ENCODE measurements at places on chromosomes 6 and 20.

DNA sequence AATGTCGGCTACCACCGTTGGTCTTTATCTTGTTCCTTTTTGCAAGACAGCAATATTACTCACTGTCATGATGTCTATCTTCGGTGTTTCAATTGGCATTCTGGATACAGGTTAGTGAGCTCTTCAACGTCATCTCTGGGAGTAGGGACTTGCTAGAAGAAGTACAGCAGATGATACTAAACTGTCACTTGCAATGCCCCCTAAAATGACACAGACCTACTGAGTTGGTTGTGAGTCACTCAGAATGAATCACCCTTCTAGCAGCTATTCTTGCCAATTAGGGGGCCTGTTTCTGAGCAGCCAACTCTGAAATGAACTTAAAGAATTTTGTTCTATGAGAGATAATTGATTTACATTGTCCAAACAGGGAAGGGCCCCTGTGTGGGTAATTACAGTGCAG lies 176.5 kb downstream of the SLC16A10 start:
- no peak for DNase-seq

DNA sequence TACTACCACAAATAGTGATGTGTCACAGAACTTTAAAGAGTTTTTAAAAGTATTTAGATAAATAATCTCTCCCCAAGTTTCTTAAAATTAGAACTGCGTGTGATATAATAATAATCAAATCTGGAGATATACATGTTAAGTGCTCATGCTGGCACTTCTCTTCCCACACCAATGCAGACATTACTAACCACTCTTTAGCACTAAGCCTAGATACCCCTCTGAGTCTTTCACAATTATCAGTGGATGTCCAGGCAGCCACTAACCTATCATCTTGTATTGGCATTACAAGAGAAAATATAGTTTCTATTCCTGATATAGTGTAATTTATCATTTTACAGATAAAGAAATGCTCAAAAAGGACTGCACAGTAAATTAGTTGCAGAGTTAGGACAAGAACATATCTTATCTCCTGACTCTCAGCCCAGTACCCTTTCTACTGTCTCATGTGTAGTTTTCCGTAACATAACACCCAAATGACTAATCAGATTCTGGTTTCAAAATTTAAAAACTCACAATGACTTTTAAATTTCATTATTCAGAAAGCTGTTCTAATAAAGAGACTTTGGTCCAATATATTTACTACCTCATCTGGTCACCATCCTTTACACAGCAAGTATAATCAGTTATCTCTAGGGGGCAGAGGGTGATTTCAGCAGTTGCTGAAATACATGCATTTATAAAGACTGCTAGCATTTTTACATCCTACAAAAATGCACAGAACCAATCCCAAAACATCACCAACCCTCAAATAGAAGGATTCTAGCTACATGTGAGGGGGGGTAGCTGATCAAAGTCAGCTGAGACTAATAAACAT lies 215.5 kb upstream of the MCHR2 start:
- no peak for DNase-seq

DNA sequence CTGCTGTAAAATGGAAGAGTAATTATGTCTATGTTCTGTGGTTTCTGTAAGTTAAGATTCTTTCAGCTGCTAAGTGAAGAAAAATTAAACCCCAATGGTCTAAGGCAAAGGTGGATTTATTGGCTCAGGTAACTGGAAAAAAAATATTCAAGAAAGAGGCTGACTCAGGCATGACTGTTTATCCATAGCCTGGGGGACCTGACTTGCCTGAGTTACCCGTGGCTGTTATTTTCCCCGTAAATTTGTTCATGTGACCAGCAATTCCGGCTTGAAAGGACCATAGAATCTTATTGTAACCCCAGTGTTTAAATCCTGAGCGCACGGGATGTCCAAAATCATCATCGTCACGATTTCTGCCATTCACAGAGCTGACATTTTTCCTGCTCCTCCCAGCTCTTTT lies 32.3 kb upstream of the SULF2 start:
- DNase-seq: no peak

- no peak for DNase-seq
Observed at GRCh38 chr20:1912646-1913045, 17.4 kb downstream of the SIRPA start.

- DNase-seq: no peak
Observed at GRCh38 chr20:46324960-46325703, 16.8 kb upstream of the CDH22 start.

GRCh38 chr20:13800728-13801134 lies 15.9 kb downstream of the NDUFAF5 start:
- DNase-seq: peak; percentile 91

DNA sequence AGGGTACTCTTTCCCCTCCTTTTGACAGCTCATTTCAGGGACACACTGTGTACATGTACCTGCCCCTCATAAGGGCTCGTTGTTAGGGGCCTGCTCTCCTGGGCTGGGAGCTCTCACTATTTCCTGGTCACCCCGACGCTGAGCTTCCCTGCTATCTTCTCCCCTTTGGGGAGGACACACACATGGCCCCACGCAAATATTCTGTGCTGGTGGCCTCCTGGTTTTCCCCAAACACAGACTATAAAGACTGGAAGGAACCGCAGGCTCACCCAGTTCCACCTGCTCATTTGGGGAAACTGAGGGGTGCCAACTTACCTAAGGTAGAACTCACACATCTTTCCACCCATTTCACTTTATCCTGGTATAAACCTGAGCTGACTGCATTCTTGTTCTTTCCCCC lies 301.4 kb upstream of the SUPT3H start:
- DNase-seq: peak; percentile 56

DNA sequence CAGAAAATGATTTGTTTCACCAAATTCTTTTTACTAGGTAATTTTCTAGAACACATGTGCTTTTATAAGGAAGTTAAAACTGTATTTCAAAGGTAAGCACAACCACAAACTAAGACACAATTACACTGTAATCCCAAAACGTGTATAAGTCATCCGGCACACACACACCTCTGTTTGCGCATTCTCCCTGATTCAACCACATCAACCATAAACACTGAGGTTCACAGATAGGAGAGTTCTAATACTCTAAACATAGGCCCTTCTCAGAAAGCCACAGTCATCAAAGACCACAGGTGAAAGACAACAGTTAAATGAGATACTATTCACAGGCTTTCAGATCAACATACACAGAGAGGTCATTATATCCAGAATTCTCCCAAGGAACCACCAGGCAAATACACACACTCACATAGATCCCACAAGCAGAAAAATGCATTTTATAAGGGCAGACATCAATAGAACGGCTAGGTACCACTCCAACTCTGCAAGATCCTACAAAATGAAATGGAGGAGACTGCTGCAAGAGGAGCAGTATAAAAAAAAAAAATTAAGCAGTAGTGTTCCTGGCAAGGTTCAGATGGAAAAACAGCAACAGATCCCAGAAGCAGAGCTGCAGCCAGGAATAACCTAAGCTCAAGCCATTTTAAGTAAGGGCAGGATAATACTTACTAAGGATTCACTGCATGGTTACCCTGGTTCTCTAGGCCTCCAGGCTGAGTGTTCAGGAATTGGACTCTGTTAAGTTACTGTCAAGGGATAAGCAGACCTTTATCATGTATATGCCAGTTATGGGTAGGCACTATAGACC lies 6.6 kb upstream of the FBXO9 start:
- DNase-seq: no peak

GRCh38 chr6:17998003-17998402 lies 10.6 kb upstream of the KIF13A start:
- no peak for DNase-seq

GRCh38 chr6:3471286-3471685 lies 14.4 kb upstream of the SLC22A23 start:
- no peak for DNase-seq

GRCh38 chr20:23114448-23115082 lies 28.4 kb upstream of the CD93 start:
- no peak for DNase-seq

DNA sequence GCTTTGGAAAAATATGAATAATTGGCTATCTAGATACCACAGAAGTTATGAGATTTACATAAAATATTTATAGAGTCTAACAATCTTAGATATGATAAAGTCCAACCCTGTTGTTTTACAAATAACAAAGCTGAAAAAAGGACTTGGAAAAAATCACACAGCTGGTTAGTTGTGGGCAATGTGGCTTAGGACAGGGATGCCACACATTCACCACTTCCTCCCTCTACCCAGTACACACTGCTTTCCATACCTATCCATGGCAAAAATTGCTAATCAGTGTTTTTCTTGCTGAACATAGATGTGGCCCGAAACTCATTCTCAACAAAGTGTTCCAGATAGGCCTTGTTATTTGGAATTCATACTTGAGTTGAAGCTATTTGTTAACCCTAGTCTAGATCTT lies 147.3 kb upstream of the BMP5 start:
- no peak for DNase-seq

DNA sequence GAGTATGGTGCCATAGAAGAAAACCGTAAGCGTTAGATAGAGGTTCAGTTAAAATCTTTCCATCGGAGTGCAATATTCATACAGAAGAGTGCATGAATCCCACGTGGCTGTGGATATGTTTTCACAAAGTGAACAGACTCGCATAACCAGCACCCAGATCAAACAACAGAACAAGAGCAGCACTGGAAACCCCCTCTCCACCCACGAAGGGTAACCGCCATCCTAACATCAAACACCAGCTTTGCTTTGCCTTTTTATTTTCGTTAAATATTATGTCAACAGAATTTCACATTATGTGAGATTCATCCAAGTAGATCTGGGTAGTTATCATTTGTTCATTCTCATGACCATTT lies 4.7 kb downstream of the GTSF1L start:
- DNase-seq: no peak

DNA sequence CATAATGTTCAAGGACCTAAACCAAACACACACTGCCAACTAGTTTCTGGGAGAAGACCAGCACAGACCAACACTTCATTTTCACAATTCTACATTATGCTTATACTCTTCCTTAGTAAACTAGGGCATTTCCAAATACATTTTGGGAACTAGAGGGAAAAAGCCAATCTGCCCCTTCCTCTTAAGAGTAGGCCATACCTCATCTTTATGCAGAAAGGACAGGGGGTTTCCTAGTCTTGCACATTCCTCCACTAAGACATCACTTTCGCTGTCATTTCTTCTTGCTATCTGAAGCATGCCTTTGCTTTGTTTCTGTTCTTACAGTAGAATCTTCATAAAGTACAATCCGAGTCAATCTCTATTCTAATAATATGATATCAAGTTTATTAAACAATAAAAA lies 105.7 kb downstream of the SMLR1 start:
- DNase-seq: no peak

- no peak for DNase-seq
Observed at GRCh38 chr20:45771182-45771759, 20.4 kb downstream of the WFDC3 start.

DNA sequence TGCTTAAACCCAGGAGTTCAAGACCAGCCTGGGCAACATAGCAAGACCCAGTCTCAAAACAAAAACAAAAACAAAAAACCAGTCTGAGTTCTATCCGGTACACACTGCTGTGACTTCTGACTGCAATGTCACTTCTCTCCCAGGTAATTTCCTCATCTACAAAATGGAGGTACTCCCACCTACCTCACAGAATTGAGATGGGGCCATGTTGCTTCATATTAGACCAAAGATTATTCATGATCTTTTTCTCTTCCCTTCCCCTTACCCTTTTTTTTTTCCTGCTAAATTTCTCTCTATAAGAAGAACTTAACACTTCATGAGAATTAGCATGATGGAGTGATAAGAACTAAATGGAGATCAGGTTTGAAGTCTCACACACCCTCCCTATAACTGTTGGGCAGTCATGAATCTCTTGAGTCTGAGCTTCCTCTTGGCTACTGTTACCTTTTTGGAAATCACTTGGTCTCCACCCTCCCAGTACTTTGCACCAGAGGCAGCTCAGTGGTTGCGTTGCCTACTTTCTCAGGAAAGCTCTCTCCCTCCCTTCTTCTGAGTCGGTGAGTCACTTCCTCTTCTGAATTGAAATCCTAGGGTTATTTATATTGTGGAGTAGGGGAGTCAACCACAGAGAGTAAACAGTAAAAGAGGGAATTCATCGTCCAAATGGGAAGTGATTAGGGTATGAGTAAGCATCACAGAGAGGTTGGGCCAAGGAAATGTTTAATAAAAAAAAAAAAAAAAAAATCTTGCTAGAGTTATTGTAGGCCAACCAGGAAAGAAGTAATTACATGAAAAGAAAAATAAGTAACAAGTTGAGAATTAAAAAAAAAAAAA lies 59.9 kb upstream of the MAP7 start:
- DNase-seq: no peak

- no peak for DNase-seq
Observed at GRCh38 chr6:25315194-25316177, 36.3 kb downstream of the CARMIL1 start.

DNA sequence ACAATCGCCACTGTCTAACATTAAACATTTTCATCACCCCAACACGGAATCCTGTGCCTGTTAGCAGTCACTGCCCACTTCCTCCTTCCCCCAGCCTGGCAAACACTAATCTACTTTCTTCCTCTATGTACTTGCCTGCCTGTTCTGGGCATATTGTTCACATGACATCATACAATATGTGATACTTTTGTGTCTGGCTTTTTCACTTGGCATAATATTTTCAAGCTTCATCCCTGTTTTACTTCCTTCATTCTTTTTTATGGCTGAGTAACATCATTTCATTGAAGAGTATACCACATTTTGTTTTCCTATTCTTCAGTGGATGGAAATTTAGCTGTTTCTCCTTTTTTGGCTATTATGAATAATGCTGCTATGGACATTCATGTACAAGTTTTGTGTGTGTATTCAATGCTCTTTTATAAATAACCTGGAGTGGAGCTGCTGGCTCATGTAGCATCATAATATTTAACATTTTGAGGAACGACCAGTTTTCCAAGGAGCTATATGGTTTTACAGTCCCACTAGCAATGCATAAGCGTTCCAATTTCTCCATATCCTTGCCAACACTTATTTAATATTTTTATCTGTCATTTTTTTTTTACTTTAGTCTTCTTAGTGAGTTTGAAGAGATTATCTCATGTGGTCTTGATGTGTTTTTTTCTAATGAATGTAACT lies 360.1 kb downstream of the HDGFL1 start:
- no peak for DNase-seq

DNA sequence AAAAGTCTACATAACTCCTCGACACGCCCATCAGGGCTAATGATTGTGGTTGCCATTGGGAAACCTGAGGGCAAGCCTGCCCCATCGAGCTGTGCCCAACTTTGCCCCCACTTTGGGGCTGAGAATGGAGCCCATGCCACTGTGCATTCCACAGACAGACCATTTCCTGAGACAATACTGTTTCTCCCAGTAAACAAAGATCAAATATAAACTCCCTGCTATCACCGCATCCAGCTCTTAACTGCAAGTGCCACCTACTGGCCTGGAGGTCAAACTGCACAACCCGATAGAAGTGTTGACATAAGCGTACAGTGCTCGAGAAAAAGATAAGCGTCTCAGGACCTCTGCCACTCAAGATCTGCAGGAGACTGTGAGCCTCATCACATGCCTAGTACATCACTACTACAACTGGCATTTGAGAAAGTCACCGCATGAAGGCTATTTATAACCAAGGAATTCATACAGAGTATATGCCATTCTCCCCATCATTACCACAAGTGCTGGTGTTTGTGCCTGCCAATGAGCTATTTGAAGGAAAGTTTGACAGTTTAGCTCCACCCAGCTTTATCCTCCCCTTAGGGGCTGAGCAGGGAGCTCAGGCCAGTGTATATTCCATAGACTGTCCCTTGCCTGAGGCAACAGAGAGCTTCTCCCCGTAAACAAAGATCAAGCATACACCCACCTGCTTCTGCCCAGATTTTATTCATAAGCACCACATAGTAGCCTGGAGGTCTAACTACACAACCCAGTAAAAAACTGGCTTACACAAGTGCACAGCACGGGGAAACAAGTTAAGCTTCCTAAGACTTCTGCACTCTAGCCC lies 4.5 kb upstream of the DEFB126 start:
- no peak for DNase-seq

- DNase-seq: no peak
Observed at GRCh38 chr6:31954511-31954910, 4.3 kb downstream of the NELFE start.

Data from vagina (tissue), 2 donors.